ENCODE measurements at places on chromosomes 5 and 9. TPM values are rescaled to one million over a fixed set of nuclear protein-coding genes. Genes with fewer than 3 reads are reported as not detected.

TICAM2 gene
- total RNA-seq, result 16.0 TPM

PDCD1LG2 gene
- total RNA-seq, result 28.1 TPM

INSL4 gene
- not detected for total RNA-seq

DNA sequence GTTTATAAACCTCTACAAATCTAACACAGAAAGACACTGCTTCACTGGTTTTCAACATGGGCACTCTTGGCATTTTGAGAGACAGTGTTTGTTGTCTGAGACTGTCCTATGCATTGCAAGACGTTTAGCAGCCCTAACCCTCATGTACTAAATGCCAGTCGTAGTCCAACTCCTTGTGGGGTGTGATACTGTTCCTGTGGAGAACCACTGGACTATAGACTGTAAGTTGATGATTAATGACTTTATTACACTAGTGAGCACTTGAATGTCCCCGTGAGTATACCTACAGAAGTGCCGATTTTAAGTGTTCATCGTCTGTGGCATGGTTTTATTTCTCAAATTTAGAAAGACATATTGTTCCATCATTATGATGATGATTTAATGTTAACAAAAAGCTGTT is 46.2 kb downstream of the RECK start:
- DNase-seq, result no peak

- DNase-seq, result peak; percentile 61
Measured at GRCh38 chr5:78527925-78528324, 120.6 kb downstream of the LHFPL2 start.

DNA sequence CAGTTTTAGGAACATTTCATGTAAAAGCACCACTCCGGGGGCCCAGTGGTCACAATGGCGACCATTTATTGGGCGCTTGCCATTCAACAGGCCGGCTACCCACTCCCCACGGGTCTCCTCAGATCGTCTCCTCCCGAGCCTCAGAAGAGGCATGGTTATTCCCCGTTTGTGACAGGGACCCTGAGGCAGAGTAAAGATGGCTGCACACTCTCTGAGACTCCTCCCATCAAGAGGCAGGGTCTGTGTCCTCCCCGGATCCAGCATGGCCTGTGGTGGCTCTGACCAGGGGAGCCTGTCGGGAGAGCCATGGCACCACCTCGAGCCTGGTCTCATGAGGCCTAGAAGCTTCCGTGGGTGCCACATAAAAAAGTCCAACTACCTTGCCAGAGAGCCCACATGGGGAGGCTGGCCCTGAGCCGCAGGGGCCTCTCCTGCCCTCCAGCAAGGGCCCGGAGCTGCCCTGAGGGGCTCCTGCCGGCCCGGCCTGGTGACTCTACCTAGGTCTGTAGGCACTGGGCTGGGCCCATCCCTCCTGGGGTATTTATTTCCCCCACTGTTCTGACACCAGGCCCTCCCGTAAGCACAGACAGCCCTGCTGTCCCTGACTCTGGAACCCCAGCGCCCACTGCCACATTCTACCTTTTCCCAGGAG is 90.8 kb downstream of the VAV2 start:
- DNase-seq, result no peak

DNA sequence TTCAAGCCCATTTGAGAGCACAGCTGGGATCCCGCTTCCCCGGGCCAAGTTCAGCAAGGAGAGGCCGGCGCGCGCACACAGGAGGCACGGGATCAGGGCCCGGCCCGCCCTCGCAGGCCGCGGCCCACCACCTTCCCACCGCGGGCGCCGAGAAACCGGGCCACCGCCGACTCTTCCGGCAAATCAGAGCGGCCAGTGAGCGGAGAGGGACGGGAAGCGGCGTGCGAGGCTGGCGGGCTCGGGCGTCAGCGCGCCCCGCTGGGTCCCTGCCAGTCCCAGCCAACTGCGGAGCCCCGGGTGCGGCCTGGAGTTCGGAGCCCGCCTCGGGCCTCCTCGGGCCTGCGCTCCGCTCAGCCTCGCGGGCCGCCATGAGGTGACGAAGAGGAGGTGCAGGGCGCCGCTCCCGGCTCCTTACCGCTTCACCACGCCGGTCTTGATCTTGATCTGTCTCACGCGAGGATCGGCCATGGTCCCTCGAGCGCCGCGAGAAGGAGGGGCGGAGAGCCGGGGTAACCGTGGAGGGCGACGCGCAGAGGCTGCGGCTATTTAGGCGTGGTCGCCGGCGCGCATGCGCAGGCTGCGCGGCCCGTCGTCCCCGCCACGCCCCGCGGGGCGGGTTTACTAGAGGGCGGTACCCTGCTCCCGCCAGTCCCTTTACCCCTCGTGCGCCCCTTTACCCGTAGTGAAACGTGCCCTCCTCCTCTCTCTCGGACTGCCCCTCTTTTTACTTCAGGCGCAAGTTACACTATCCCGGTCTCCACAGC is at the start of gene TBCA:
TSS of gene TBCA (minus strand) at position 550 of the 764 bp plus-strand sequence. CDS start at position 468, 82 bp downstream.
- peak; percentile 82 for DNase-seq

LOX gene
- total RNA-seq, result 37.7 TPM

GRCh38 chr5:115392611-115393010 is 96.2 kb upstream of the CCDC112 start:
- DNase-seq, result no peak

DNA sequence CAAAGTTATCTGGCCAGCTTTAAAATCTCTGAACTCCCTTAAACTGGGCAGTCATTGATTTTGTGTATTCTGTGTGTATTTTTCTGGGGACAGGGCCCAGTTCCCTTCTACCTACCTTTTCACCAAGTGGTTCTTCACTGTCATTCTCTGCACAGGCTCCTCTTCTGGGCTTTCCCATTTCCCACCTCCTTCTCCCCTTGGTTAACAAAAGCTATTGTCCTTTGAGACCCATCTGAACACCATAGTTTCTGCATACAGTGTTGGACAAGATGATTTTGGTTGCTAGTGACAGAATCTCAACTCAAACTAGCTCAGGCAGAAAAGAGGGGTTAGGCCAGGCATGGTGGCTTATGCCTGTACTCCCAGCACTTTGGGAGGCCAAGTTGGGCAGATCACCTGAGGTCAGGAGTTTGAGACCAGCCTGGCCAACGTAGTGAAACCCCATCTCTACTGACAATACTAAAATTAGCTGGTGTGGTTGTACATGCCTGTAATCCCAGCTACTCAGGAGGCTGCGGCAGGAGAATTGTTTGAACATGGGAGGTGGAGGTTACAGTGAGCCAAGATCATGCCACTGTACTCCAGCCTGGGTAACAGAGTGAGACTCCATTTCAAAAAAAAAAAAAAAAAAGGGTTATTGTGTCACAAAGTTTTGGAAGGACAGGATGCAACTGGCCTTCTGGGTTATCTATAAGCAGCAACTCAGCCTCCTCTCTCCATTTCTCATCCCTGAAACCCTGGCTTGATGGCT is 31.0 kb upstream of the ANKRD34B start:
- no peak for DNase-seq

DNA sequence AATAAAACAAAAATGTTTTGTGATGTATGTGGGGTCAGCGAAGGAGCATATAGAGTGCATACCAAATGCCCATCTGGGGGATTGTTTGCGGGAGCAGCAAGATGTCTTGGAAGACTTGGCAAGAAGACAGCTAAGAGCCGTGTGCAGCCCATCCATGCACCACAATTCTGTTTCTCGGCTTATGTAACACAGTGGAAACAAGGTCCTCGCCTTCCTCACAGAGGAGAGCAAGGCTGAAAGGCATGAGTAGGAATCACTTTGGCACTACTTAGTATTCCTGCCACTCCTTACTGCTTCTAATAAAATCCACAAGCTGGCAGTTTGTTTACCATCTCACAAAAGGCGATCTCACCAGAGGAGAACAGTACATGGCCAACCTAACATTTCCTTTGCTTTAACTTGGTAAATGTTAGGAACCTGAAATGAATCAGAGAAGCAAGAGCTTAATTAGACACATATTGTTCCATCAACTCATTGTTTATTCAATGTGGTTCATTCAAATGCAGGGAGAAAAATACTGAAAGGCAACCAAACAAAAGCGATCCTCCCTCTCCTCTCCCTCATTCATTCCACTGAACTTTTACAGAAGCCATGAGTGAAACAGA is 648.1 kb downstream of the ACTL7B start:
- DNase-seq, result peak; percentile 33

DNA sequence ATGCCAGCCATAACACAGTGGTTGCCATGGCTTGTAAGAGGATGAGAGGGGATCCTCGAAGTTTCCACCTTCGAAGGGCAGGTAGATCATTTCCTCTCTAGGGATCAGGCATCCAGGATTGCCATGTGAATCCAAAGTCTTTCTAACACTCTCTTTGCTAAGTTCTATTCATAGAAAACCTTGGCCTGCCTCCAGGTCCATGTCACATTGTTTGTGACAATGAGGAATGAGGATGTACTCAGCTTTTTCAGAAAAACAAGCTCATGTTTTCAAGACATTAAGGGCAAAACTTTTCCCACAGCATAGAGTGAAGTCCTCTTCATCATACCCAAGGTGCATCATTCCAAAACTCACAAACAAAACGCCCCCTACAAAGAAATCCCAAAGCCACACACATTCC is 19.6 kb downstream of the ESM1 start:
- DNase-seq, result peak; percentile 24

DNA sequence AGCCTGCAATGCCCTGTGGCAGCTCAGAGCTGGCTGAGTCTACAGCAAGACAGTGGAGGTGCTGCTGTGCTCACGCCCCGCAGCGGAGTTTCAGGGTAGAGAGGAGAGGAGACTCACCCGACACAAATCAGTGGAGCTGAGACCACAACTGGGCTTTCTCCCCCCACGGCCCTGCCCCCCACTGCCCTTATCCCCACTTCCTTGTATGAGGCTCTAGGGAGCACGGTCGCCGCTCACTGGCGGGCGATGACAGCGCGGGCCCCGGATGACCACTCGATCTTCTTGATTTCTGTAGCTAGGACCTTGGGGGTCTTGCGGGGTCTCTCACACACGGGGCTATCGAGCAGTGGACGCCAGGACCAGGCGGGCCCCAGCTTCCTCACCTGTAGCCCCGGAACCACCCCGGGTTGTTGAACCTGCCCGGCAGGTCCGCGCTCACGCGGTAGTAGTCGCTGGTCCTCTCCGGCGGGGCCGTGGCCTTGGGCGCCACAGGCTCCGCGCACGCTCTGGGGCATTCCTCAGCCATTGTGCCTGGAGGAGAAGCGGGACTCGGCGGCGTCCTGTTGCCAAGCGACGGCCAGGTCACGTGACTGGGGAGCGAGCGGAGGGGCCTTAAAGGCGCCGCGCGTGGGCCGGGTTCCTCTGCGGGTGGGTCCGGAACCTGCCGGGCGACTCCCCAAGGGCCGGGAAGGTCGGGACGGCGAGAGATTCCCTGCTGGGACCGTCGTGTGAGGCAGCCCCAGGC is 984 bp upstream of the MRPS2 start:
- DNase-seq, result peak; percentile 88

- no peak for DNase-seq
Measured at GRCh38 chr5:168128557-168128956, 162.9 kb upstream of the WWC1 start.

DNA sequence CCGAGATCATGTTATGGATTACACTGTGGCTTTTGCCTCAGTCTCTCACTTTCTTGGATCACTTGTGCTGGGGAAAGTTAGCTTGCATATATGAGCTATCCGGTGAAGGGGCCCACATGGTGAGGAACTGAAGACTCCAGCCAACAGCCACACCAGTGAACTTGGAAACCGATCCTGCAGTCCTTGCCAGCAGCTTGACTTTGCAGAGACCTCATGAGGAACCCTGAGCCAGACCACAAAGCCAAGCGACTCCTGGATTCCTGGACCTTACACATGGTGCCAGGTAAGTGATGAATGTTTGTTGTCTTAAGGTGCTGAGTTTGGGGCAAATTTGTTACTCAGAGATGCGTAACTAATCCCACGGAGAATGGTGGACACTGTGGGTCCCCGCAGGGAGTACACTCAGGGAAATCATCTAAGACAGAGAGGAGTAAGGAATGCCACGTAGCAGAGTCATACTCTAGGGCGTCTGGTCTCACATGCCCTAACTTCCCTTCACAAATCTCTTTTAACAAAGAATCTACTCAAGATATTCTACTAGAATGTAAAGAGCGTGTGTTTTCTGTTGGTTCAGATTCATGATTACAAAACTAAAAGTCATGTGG is 76.5 kb upstream of the PJA2 start:
- DNase-seq, result no peak

PIP5K1B gene
- total RNA-seq, result not detected

ADAMTS13 gene
- total RNA-seq, result not detected

GRCh38 chr5:73666891-73667290 is 40.9 kb downstream of the ARHGEF28 start:
- no peak for DNase-seq

DNA sequence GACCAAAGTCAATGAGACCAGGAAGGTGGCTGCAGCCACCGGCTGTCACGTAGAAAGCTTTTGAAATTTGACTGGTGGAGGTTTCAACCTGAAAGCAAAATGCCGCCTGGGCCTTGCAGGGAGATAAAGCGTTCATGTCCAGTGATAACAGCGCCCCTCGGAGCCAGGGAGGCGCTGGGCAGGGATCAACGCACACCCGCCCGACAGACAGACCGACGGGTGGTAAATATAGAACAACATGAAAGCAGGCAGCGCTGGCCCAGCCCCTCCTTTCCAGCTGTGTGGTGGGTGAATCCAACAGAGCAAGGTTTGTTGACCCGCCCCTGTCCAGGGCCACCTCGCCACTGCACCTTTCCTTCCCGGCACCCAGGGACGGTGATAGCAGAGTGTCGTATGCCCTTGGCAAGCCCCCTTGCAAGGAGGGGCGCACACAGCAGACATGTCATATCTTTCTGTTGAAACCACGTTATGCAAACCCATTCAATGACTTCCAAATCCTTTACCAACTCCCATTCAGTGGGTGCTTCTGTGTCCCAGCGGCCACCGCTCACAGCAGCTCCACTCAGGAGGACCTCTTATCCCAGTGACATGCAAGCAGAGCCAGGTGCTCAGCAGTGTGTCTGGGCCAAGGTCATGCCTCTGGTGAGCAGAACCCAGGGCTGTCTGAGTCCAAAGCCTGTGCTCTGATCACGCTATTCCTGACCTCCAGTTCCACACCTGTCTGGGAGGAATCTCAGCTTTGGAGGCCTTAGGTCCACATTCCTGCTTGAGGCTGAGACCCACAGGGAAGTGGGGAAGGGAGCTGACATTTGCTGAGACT is 38.7 kb downstream of the NKX2-5 start:
- no peak for DNase-seq

DNA sequence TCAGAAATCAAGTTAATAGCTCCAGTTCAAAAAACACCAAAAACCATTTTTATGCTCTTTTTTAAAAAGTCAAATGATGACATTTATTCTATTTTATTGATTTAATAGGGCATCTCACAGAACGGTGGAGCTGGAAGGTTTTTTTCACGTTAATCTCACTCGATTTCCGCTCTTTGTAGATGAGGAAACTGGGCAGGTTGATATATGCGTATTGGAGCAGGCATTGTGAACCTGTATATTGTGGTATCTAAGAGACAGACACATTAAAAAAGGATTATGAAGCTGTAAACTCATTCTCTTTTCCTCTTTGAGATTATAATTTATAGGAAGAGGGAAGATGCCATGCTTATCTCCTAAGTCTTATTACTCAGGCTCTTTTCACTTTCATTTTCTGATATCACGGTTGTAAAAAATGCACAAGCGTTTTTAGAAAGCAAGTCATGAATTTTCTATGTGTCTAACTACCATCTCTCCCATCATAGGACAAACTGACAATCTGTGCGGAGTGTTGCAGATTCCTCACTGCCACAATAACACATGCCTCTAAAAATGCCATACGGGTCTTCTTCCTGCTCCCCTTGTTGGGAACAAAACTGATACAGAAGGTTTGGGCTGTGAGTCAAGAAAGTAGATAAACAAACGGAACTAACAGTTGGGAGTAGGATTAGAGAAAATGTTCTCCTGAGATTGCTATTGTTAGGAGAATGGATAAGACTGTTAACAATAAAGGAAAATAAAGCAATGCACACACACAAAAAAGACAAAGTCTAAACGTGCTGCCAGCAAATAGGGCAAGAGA is 1997.7 kb downstream of the MAT2B start:
- DNase-seq, result no peak

PCDHB12 gene
- 2.6 TPM for total RNA-seq
